Naive thymus-derived CD8-positive, alpha-beta T cell (primary cell): ENCODE measurements at places on chromosomes 13 and 19.
A peak's percentile ranks its signal among the peaks of the same experiment; 100 is the strongest.

DNA sequence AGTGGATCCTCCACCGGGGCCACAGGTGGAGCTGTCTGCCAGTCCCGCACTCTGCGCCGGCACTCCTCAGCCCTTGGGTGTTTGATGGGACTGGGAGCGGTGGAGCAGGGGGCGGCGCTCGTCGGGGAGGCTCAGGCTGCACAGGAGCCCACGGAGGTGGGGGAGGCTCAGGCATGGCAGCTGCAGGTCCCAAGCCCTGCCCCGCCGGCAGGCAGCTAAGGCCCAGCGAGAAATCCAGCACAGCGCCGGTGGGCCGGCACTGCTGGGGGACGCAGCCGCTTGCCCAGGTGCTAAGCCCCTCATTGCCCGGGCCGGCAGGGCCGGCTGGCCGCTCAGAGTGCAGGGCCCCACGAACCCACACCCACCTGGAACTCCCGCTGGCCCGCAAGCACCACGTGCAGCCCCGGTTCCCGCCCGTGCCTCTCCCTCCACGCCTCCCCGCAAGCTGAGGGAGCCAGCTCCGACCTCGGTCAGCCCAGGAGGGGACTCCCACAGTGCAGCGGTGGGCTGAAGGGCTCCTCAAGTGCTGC is 286.4 kb downstream of the RBM26 start:
- no peak for DNase-seq

DNA sequence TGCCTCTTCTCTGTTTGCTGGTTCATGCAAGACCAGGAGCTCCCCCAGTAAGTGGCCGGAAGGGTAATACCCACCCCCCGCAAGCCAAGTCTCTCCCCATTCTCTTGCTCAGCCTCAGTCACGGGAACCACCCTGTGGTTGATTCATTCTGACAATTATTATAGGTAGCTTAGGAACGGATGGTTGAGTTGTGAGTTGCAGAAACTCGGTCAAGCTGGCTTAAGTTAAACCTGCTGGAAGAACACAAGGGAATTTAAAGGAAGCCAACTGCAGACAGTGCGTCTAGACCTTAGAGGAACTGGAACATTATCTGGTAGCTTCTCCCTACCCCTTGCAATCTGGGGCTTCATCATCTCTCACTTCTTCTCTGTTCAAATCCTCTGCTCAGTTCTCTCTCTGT is 8.9 kb downstream of the FPR1 start:
- no peak for DNase-seq

DNA sequence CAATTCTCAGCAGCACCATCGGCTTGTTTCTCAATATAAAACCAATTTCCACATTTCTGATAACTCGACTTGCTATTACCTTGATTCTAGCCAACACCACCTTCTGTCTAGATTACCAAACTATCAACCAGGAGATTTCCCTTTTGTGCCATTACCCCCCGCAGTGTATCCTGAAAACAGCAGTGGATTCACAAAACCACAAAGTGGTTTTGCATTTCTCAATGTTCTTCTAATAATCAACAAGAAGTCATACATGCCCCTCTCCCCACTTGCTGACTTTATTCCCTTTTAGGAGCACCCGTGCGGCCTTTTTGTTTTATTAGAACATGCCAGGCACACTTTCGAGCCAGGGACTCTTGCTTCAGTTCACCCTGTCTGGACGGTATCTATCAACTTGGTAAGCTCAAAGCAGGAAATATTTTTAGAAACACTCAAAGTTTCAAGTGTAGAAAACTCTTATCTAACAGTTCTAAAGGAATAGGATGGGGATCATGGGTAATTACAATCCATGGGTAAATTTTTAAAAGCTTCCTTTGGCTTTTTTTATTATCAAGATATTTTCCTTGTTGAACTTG is 967.4 kb downstream of the EFNB2 start:
- DNase-seq, result no peak

- no peak for DNase-seq
Observed at GRCh38 chr13:35797244-35797643, 320.8 kb upstream of the MAB21L1 start.

DNA sequence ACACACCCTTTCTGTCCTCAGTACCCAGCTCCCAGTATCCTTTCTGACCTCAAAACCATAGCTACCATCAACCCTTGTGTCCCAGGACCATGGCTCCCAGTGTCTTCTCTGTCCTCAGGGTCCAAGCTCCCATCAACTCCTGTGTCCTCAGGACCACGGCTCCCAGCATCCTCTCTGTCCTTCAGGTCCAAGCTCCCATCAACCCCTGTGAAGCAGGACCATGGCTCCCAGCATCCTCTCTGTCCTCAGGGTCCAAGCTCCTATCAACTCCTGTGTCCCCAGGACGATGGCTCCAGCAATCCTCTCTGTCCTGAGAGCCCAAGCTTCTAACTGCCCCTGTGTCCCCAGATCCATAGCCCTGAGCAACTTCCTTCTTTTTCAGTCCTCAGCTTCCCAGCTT is 1.7 kb upstream of the CADM4 start:
- no peak for DNase-seq

- DNase-seq, result no peak
Observed at GRCh38 chr19:49716154-49716553, 25.2 kb downstream of the CPT1C start.

DNA sequence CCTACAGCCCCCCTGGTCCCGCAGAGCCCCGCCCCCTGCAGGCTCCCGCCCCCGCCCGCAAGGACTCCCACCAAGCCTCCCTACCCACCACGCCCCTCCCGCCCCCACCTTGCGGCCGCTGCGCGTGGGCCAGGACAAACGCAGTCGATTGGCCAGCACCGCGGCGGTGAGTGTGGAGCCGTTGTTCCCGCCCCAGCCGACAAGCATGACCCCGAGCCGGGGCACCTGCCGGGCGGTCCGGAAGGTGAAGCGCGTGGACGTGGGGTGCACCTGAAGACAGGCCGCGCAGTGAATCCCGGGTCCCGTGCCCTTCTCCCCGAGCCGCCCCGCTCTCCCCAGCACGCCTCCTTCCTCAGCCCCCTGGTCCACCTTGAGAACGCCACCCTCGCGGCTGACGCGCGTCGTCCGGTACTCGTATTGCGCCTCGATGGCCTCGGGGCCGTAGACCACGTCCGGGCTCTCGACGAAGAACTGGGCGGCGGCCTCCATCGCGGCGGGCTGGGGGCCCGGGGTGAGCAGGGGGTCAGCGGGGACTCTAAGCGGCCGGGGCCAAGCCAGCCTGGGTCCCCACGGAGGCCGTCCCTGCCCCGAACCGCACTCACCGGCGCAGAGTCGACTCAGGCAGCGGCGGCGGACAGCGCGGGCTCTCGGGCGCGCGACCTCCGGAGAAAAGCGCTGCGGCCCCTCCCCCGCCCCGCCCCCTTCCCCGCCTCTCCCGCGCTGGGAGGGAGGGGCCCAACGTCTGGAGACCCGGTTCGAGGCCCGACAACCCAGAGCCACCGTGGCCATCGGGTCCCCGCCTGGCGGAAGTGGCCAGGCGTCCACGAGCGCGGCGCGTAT is at the start of gene ISYNA1:
Gene ISYNA1, minus strand, starts transcription at position 643 of the 840 bp plus-strand sequence. Its CDS starts 154 bp downstream, at position 489.
- peak; percentile 75 for DNase-seq

GRCh38 chr13:66492479-66492878 is 737.7 kb downstream of the PCDH9 start:
- no peak for DNase-seq

GRCh38 chr19:14480700-14481079 is 5.5 kb upstream of the PTGER1 start:
- no peak for DNase-seq

DNA sequence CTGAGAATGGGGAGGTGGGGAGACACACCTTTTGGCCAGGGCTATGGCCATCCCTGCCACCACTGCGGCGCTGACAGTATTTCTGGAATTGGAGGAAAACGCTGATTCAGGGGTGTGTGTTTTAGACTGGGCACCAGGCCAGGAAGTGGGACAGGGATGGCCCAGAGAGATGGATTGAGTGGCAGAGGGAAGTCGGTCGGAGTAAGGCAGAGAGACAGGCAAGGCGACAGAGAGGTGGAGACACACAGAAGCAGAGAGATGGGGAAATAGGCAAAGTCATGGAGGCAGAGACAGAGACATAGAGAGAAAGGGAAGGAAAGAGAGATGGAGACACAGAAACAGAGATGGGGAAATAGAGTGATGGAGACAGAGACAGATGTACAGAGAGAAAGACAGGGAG is 4.1 kb upstream of the C19orf81 start:
- no peak for DNase-seq

GRCh38 chr19:45785097-45785496 is 2.8 kb upstream of the DMPK start:
- no peak for DNase-seq

DNA sequence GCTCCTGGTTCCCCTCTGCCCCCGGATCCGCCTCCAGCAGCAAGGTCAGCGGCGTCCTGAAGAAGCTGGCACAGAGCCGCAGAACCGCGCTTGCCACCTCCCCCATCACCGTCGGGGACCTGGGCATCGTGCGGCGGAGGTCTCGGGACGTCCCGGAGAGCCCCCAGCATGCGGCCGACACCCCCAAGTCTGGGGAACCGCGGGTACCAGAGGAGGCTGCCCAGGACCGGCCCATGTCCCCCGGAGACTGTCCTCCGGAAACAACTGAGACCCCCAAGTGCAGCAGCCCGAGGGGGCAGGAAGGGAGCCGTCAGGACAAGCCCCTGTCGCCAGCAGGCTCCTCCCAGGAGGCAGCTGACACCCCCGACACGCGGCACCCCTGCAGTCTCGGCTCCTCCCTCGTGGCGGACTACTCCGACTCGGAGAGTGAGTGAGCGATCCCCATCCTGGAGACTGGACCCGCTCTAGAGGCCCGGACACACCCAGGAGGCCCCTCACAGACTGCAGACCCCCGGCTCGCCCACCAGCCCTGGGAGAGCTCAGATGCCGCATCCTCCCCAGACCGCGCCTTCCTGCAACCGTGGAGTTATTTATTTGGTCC is 1.6 kb upstream of the MRI1 start:
- DNase-seq, result no peak

GRCh38 chr13:36090592-36090991 is 40.6 kb downstream of the DCLK1 start:
- DNase-seq, result no peak

DNA sequence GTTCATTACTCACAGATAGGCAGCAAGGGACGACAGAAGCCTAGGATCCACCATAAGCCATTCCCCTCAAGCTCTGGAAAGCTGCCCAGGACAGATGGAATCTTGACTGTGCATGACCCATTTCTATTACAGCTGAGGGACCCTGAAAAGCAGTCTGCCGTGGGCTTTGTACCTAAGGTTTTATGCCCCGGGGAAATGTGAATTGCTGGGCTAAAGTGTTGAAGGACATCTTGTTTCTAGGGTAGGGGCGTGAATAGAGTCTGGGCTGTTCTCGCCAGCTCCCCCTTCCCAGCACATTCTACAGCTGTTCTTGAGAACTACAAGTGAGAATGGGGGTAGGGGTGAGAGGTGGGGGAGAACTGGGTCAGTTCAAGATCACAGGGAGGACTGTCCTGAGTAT is 53.6 kb upstream of the TMTC4 start:
- no peak for DNase-seq

GRCh38 chr13:39341251-39341650 is 261.7 kb downstream of the LHFPL6 start:
- DNase-seq, result no peak

GRCh38 chr13:93398167-93399035 is 171.8 kb downstream of the GPC6 start:
- DNase-seq, result no peak

DNA sequence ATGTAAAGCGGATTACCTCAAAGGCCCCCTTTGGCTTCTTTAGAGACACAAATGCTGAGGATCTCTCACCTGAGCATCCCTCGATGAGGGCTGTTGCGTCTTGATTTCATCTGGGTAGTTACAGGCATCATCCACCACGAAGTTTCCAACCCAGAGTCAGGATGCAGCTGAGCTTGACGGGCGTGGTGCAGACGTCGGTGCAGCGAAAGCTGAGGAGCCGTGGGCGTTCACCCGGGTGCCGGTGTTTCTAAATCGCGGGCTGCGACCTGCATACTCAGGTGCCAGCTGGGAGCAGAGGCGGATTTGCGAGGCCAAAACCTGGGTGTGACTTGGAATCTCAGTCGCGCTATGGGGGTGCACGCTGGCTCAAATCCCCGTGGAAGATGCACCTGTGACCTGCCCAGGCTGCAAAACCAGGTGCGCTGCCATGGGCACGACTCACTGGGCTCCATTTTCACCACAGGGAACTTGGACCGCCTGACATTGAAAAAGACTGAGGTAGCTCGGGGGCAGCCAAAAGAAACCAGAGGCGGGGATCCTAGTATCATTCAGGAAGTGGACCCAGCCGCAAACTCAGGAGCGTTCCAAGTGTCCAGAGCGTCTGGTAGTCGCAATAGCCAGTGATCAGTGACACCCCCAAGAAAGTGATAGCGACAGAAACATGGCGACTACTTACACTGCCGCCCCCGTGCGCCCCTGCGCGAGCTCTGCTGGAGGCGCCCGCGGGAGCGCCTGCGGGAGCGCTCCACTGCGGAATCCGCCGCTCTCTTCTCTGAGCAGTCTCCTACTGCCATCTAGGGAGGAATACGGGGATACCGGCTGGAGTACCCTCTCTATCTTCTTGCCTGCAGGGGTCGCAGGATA is 36.4 kb upstream of the IGFL4 start:
- peak; percentile 4 for DNase-seq

DNA sequence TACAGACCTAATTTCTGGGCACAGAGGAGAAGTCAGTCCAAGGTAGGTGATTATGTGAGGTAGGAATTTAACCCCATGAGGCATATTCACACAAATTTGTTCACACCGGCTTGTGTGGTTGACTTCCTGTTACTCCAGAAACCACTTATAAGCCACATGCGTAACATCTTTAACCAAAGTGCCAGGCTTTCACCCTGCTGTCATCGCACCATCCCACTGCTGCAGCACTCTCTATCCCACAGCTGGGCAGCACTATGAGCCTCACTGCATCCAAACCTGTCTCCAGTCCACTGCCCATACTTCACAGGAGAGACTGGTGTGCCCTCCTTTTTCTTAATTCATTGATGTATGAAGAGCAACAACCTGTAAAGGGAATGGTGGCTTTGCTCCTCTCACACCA is 128.2 kb upstream of the ARGLU1 start:
- no peak for DNase-seq

GRCh38 chr19:3977242-3978143 is 6.6 kb upstream of the DAPK3 start:
- no peak for DNase-seq

- DNase-seq, result peak; percentile 88
Observed at GRCh38 chr19:47230054-47230920, 712 bp downstream of the BBC3 start.

DNA sequence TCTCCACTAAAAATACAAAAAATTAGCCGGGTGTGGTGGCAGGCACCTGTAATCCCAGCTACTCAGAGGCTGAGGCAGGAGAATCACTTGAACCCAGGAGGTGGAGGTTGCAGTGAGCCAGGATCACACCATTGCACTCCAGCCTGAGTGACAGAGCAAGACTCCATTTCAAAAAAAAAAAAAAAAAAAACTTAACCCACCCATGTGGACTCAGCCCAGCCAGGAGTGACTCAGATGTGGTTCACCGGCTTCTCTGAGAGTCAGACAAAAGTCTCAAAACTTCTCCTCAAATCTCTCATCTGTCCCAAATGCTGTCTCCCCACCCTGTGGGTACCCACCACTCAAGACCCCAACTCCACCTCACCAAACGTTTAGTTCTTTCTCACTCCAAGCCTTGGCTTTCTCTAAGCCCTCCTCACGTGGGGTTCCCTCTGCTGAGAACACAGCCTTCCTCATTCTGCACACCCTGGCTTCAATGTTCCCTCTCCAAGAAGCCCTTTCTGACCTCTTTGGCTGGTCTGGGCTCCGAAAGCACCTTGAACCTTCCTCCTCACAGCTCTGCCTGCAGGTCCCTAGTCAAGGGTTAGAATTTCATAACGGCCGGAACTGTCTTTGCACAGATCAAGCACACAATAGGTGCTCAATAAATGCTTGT is 11.1 kb upstream of the RAB3A start:
- no peak for DNase-seq

- DNase-seq, result no peak
Observed at GRCh38 chr19:28184997-28185396, 1028.0 kb downstream of the UQCRFS1 start.

- no peak for DNase-seq
Observed at GRCh38 chr19:3857449-3858003, 11.3 kb downstream of the ZFR2 start.
